H4 (cell line): ENCODE measurements at places on chromosomes 4 and X. TPM values are rescaled to one million over a fixed set of nuclear protein-coding genes. Genes with fewer than 3 reads are reported as not detected.

CLGN gene
- 2.5 and 4.6 TPM in 2 replicates for total RNA-seq

DNA sequence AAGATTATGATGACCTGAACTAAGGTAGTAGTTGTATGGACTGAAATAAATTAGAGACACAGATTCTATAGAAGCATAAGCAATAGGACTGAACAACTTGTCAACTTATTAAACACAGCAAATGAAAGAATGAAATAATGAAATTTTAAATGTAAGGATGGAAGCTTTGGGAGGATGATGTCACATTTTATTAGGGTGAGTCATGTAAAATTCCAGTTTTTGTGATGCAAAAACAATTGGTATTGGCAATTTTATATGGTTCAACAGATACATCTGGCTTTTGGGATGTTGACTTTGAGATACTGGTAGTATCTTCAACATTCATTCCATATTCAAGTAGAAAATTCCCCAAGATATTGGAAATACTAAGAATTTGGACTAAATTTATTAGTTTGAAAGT, 72.7 kb upstream of the IL15 start:
- no peak for DNase-seq

GRCh38 chr4:140237616-140238350, 83.8 kb upstream of the MAML3 start:
- DNase-seq, result peak; percentile 93

DNA sequence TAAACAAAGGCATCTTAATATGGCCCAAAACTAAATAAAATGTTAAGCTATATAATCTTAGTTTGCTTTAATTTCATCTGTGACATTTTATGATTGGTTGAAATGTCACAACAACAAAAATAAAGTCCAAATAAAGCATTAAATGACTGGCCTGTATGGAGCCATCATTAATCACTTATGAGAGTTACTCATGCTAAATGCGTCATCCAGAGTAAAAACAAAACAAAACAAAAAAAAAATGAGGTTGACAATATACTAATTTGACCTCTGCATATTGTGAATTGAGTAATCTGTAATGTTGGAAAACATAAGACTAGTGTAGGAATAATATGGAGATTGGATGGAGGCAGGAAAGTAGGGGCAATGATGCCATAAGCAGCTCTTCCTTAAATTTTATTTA, 139.7 kb downstream of the MAPK10 start:
- DNase-seq, result peak; percentile 21

GRCh38 chrX:1252861-1253260, 15.8 kb upstream of the CSF2RA start:
- DNase-seq, result no peak

DNA sequence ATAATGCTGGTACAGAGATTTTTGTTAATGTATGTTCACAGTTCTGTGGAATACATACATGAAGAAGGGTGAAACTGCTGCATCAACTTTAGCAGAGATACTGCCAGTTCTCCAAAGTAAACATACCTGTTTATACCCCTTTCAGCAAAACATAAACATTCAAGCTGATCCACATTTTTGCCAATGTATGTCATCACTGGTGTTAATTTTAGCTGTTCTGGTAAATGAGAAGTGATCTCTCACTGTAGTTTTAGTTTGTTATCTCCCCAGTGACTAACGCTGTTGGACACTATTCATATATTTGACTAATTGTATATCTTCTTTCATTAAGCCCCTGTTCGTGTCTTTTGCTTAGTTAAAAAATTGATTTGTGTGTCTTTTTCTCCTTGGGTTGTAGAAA, 82.0 kb downstream of the HAUS3 start:
- DNase-seq, result no peak

DNA sequence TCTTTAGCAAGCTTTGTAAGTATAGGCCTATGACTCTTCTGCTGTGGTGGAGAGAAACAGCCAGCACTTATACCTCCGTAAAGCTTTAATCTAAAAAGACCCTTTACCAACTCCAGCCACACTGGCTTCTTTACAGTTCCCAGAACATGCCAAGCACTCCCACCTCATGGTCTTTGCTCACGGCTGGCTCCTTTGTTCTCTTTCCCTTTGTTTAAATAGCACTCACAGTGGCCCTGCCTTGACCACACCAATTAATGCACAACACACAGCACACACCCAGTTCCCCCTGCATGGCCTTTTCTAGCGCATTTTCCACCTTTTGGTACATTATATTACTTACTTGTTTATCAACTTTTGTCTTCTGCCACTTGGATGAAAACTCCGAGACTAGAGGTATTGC, 18.9 kb downstream of the PPID start:
- no peak for DNase-seq
